Substantia nigra (tissue), 51 donors: ENCODE measurements at places on chromosomes 7 and 10.

DNA sequence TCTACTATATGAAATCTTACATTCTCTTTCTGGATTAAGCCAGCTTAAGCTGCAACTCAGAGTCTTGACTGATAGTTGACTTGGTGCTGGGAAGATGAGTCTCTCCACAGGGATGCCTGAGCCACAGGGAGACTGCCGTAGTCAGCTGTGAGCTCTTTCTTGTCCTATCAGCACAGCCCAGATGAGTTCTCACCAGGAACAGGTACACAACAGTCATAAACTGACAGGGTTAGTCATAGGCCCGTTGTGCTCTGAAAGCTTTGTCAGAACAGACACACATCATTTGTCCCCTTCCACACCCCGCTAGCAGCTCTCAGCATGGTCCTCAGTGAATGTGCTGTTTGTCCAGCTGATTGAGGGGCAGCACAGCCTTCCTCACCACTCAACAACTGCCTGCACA, 221.6 kb downstream of the RPS24 start:
- no peak for DNase-seq

DNA sequence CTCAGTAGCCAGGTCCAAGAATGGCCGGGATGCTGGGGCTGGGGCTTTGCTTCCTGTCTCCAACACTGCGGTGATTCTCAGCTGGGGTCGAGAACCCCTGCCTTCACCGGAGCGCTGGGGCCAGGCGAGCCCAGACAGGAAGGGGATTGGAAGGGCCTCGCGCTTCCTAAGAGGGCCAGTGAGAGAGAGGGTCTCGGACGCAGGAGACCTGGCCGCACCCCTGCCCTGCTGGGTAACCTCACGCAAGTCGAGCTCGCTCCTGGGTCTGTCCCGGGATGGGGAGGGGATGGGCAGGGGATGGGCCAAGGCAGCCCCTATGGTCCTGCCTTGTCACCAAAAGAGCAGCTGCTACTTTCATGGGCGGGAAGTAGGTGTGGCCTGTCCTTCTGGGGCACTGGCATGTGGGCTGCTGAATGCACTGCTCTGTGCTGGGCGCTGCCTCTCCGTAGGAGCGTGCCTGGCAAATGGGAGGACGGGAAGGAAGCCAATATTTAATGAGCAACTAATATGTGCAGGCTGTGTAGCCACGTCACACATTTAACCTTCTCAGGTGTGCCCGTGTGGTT, 20.0 kb downstream of the KCNK18 start:
- no peak for DNase-seq

- no peak for DNase-seq
These were observed 21.3 kb upstream of the LIPM start for GRCh38 chr10:88781206-88781605.

DNA sequence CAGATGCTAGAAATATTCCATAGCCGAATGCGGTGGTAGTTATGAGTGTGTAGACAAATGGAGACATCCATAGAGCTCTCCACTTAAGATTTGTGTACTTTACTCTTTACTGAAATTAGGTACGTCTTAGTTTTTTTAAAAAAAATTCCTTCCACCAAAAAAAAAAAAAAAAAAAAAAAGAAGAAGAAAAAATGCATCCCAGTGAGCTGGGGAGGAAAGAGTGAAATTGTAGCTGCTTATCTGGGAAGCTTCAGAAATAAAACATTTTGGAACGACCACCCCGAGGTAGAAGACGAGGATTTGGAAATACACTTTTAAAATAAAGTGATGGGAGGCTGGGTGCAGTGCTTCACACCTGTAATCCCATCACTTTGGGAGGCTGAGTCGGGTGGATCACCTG, 53.8 kb downstream of the RGS10 start:
- DNase-seq = no peak

DNA sequence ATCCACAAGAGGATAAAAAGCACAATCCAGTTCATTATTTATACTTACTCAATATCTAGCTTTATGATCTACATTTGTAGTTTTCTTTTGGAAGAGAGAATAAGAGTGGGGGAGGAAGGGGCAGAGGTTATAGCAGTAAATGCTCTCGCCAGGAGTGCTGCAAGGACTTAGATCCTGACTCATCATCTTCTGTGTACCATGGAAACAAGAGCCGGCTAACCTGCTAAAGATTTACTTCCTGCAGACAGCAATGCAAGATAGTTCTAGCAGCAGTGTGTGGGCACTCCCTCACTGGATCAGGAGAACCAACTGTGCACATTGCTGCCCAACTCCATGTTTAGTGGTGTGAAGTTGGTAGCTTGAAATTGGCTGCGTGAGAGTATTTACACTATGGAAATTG, 47.7 kb upstream of the TRIL start:
- no peak for DNase-seq

- no peak for DNase-seq
These were observed 3.9 kb upstream of the NMT2 start for GRCh38 chr10:15172306-15172840.

DNA sequence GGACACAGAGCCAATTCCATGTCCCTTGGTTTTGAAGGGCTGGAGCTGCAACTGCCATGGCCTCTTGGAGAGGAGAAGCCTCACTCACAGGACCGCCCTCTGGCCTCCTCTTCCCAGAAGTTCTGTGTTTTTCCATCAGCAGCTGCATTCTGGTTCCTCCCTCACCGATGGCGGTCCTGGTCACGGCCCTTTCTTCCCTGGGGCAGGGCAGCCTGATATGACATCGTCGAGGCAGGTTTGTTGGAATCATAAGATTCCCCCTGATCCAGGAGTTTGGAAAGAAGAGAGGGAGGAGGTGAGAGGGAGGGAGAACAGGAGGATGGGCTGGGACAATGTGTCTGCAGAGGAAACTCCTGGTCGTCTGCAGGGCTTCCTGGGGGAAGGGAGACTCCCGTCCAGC, 82.7 kb upstream of the PDZD8 start:
- DNase-seq = no peak

DNA sequence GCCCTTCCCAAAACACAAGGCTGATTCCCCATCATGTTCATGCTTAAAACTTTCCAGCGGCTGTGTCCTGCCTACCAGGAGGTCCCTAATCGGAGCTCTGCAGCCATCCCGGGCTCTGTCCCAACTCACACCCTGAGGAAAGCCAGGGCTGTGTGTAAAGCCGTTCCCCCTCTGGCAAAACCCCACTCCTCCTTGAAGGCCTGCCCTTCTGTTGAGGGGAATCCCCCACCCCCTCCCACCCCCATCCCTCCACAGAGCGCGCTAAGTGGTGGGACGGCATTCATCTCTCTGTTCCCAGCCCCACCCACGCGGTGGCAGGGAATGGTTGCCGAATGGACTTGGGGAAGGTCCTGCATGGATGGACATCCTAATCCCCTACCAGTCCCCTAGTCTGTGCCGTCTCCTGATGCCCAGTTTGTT, 667 bp upstream of the TMEM120A start:
- DNase-seq = no peak

GRCh38 chr10:16788125-16788524, 29.1 kb downstream of the RSU1 start:
- DNase-seq = no peak

GRCh38 chr10:69934768-69935167, 117.9 kb upstream of the MACROH2A2 start:
- no peak for DNase-seq

DNA sequence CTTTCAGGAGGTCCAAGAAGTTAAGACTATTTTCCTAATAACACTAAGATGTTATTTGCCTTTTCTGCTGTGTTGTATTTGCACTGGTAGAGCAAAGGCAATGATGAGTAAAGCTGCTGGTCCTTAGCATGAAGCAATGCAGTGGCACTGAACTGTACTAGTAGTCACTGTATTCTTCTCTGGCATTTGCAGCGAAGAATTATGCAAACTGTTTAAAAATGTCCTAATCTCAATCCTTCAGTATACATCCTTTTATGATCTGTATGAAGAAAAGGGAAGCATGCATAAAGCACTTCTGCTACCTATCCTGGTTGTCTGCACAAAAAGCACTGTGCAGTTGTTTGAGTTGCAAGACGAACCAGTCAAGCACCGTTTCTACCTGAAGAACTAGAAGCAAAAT, 20.4 kb downstream of the IGF2BP3 start:
- DNase-seq = no peak

- no peak for DNase-seq
These were observed 700.5 kb downstream of the GRID1 start for GRCh38 chr10:85666102-85666501.

GRCh38 chr7:140678081-140678815, 5.5 kb downstream of the ADCK2 start:
- DNase-seq = no peak

- no peak for DNase-seq
These were observed 10.3 kb downstream of the JAKMIP3 start for GRCh38 chr10:132075909-132076577.

- DNase-seq = no peak
These were observed 52.7 kb downstream of the GRB10 start for GRCh38 chr7:50729962-50730361.

- DNase-seq = no peak
These were observed 16.6 kb downstream of the RPP30 start for GRCh38 chr10:90888387-90888786.

DNA sequence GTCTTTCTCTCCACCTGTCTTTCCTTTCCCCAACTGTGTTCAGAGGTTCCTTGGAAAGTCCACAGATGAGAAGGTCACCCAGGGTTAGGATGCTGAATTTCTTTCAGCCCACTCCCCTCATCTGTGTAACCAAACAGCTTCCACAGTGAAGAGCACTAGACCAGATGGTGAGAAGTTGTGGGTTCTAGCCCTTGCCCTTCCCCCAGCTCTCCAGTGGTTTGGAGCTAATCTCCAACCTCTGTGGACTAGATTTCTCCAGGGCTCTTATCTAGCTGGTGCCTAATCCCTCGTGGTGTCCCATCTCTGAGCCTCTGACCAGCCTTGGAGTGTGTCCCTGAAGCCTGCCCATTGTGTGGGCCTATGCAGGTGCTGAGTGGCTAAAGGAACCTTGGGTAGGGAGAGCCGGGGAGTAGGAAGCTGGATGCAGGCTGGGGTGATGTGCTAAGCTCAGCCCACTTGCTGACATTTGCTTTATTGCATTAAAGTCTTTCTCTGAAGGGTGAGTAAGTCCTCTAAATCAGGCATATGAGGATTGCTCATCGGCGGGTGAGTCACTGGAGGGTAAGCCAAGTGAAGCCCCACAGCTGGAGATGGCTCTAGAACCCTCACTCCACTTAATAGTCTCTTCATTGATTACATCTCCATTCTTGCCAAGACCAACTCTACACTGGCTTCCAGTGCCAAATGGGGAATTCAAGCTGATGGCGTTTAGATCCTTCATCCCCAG, 14.9 kb downstream of the DUSP5 start:
- no peak for DNase-seq

GRCh38 chr7:159030490-159031134, 114.1 kb downstream of the VIPR2 start:
- no peak for DNase-seq

DNA sequence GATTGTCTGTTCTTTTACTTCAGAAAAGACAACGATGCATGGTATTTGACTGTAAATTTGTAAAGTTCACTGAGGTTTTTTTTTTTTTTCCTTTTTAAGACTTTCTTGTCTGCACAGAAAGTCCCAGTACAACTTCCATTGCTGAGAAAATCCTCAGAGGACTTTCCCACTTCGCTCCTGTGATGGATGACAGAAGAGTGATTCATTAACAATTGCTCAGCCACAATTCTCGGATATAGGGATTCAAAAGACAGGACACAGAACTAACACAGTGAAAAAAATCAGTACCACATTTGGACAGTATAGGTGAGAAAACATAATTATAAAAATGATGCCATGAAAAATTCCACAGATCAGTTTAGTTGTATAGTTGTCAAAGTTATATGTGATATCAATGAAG, 48.0 kb downstream of the SEC23IP start:
- DNase-seq = no peak

DNA sequence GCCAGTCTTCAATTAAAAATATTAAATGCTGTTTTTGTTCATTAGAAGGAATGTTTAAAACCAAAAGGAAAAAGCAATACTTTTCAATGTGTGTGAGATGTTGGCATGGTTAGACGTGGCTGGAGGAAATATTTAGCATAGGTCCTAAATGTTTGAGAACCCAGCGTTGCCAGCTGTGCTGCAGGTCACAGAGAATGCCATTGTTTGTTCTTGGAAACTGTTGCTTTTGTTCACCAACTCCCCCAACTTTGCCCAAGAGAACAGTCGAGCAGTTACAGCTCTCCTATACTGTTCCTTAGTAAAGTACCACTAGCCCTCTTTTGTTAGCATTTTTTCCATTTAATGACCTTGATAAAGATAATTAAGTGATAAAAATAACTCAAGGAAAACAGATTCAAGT, 44.5 kb upstream of the ELMO1 start:
- DNase-seq = peak; percentile 20

- no peak for DNase-seq
These were observed 185.8 kb downstream of the SNX10 start for GRCh38 chr7:26477381-26477990.

DNA sequence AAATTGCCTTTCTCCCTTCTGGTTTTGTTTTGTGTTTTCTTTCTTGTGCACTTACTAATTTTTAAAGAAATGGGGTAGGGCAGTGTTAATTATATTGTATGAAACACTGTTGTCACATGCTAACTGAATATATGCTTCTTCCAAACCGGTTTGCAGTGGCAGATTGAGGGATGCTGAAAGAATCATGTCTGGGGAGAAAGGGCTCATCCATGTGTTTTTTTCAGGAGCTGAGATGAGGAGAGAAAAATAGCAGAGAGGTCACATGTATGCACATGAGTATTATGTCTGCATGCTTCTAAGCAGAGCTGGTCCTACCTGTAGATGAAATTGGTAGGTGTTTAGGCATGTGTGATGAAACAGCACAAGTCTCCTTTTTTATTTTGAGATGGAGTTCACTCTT, 17.0 kb downstream of the SORCS3 start:
- no peak for DNase-seq

GRCh38 chr10:97427571-97428179, 1.7 kb downstream of the PGAM1 start:
- no peak for DNase-seq

DNA sequence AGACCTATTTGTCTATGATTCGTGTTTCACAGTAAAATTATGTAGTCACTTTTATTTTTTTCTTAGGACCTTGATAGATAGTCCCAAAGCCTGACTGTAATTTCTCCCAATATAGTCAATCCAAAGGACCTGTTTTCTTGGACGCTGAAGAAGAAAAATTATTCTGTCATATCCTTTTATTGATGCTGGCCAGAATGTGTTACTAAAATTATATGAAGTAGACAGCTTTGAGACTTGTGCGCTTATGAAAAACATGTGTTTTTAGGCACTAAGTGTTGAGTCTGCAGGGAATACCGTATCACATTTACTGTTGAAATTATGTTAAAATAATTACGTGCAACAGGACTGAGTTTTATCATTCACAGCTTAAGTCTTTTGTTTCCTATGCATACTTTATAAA, 17.9 kb downstream of the TES start:
- no peak for DNase-seq

DNA sequence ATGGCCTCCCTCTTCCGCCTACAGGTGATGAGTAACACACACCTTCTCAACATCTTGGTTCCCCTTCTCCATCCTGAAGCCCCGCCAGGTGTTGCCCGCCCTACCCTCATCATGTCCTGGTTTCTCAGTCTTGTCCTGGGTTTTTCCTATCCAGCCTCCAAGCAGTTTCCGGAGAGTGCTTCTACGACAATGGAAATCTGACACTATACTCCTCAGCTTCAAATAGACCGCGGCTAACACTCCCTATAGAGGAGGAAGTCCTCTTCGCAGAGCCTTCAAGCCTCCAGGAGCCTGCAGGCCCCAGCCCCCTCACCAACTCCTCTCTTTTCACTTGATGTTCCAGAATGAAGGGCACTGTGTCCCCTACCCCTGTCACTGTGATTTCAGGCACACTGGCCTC, 147.4 kb downstream of the PRPF18 start:
- no peak for DNase-seq
